ENCODE measurements at places on chromosomes 5 and 9.

- no peak for DNase-seq
Observed at GRCh38 chr9:88321764-88322163, 66.5 kb upstream of the SPIN1 start.

DNA sequence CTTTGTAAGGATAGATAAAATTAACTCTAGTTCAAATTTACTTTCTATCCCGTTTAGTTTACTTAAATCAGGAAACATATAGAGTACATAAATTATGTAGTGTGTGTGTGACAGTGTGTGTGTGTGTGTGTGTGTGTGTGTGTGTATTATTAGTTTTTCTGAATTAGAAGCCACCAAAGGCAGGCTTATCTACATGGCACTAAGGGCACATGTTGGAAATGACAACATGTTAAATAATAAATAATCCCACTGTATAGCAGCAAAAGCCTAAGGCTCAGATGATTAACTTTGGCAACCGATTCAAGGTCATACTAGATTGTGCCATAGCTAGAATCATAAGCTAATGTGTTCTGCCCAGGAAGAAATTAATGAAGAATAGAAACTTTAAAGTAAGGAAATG is 54.6 kb downstream of the MEGF9 start:
- DNase-seq = no peak

DNA sequence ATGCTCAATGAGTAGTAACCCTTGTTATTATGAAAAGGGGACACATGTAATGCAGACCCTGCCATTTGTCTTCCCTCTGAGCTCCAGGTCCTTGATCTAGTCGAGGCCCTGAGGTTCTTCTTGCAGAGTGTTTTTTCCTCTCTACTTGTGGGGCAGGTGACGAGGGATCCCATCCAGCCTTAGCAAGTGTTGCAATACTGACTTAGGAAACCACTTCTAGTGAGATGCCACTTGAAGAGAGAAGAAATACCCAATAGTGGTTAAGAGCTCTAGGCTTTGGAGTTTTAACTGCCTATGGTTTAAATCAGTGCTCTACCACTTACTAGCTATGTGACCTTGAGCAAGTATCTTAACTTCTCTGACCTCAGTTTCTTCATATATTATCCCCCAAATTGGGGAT is 10.2 kb downstream of the PPARGC1B start:
- DNase-seq = no peak

- DNase-seq = no peak
Observed at GRCh38 chr9:136754059-136754572, 3.9 kb downstream of the LCN8 start.

DNA sequence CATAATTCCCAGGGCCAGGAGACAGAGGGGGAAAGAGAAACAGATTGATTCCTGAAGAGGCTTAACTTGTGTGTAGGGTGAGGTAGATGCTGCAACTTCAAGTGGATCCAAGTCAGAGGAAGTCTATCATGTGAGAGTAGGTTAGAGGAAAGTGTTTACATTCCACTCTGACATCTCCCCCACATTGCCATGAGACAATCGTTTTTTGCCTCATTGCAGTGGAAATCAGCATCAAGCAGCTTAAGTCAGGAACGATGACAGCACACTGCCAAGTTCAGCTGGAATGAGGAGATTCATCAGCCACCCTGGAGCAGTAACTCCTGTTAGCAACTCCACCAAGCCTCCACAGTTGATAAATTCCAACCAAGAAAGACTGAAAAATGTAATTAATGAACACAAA is 689.7 kb upstream of the MEF2C start:
- DNase-seq = no peak

- DNase-seq = no peak
Observed at GRCh38 chr5:14036514-14036913, 92.0 kb upstream of the DNAH5 start.

DNA sequence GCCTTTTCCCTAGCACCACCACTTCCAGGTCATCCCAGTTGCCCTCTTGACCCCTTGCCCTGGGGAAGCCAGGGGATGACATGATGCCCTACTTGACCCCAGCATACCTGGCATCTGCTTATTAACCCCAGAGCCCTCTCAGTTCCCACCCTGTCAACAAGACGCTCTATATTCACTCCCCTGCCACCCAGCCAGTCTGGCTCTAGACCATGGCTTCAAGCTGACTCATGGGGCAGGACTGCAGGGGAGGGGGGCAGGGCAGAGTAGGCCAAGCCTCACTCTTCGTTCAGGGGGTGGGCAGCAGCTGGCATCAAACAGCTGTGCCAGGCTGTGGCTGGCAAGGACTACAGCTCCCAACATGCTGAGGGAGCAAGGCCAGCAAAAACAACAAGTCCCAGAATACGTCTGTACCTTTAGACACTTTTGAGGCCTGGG is 5.3 kb downstream of the ATOSB start:
- DNase-seq = peak; percentile 69

DNA sequence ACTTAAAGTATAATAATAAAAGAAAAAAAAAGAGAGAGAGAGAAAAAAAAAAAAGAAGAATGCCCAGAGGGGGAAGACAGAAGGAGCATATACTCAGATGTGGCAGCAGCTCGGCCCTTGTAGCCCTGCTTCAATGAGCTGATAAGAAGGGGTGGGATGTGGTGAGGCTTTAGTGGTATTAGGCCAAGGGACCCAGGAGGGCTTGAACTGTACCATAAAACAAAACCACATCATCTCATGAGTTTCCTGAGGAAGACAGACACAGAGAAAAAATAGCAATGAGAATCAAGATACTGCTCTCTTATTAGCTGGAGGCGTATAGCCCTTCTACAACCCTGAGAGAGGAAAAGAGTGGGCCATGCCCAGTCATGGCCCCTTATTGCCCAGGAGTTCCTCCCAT is 72.8 kb downstream of the SLC1A1 start:
- DNase-seq = no peak

GRCh38 chr5:138275379-138275782 is 960 bp upstream of the GFRA3 start:
- no peak for DNase-seq

- no peak for DNase-seq
Observed at GRCh38 chr9:79312686-79313421, 258.9 kb upstream of the TLE4 start.

DNA sequence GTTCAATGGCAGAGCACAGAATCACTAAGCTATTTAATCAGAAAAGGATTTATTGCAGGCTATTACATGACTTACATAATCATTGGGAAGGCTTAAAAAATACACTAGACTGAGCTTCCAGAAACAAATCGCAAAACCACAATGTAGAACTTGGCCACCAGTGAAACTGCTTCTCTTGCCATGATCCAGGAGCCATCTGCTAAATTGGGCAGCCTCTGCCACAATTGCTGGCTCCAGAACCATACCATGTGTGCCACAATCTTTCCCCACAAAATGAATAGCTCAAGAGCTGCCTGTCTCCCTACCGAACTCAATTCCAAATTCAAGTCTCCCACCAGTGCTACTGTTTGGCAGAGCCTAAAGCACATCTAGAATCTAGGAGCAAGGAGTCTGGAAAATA is 9.8 kb upstream of the ERAP1 start:
- no peak for DNase-seq

DNA sequence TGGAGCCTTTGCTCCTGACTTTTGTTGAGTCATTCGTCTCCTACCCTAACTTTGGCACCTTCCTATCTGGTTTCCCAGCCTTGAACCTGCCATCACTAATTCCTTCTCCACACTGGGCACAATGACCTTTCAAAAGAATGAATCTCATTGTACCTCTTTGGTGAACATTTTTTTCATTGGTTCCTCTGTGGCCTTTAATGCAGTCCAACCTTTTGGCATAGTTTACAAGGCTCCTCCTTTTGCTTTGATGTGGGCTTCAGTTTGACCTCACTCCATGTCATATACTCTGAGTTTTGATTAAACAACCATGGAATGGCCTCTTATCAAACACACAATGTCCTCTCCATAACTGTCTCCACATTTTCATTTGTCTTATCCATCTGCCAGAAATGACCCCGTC is 14.5 kb upstream of the ROPN1L start:
- no peak for DNase-seq

- DNase-seq = no peak
Observed at GRCh38 chr9:134033516-134034214, 8.4 kb downstream of the BRD3OS start.

- no peak for DNase-seq
Observed at GRCh38 chr5:113319256-113320053, 115.3 kb downstream of the TSSK1B start.

DNA sequence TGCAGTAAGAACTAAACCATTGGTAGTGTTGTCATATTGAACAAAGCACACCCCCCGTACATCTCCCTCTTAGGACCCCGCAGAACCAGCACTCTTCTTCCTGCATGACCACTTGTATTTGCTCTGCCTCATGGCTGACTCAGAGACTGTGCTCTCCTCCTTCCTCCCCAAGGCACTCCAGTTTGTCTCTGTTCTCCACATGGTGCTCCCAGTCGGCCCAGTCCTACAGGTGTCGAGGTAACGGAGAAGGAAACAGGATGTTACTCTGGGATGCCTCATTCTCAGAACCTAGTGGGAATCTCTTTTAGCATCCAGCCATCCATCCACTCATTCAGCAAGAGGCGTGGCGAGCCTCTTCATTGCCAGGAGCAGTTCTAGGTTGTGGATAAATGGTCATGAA is 97.0 kb upstream of the NIPAL4 start:
- DNase-seq = no peak

GRCh38 chr5:171573451-171574225 is 154.2 kb downstream of the FGF18 start:
- no peak for DNase-seq

GRCh38 chr5:117759849-117760499 is 1185.4 kb upstream of the SEMA6A start:
- DNase-seq = no peak

DNA sequence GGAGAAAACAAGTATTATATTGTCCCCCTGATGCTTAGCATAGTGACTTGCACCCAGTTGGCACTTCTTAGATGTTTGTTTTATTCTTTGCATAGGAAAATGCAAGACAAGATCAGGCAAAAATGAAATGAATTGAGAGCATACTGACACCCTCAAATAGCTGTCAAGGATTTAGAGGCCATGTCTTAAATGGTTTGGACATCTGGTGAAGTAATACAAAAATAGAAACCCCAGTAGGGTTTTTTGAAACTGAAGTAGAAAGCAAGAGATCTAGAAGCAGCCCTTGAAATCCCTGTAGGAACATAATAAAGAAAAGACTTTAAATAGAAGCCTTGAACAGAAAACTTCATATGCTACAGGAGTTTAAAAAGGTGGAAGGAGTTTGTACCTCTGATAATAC is 174.3 kb downstream of the ANXA1 start:
- DNase-seq = no peak

DNA sequence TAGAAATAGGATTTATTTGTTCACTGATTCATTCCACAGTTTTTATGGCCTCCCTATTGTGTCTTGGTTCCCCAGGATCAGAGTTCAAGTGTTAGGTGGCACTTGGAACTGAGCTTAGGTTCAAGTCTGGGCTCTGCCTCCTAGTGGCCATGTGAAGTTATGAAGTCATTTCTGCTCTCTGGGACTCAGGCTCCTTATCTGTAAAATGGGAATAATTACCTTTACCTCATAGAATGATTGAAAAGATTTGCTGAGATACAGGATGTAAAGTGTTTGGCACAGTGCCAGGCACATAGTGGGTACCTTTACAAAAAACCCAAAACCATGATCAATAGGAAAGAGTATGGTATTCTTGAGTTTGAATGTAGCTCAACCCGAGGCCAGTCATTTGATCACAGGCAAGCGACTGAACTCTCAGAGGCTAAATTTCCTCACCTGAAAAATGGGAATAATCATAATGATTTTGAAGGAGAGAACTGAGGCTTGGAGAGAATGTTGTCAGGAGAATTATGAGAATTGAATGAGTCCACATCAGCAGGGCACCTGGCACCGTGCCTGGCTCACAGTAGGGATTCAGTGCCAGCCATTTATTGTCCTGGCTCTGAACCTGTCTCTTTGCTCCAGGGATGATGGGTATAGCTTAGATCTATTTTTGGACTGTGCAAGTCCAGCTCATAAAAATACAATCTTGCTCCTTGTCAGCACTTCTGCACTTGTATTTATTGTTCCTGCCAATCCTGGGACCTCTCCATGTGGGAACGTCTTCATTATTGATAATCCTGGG is 10.8 kb downstream of the NSG2 start:
- no peak for DNase-seq

DNA sequence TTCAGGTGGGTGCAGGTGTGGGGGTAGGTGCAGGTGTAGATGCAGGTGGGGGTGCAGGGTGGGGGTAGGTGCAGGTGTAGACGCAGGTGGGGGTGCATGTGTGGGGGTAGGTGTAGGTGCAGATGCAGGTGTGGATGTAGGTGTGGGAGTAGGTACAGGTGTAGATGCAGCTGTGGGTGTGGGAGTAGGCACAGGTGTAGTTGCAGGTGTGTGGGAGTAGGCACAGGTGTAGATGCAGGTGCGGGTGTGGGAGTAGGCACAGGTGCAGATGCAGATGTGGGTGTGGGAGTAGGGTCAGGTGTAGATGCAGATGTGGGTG is 94.6 kb downstream of the PHF2 start:
- DNase-seq = peak; percentile 66

Data from left forelimb (tissue), 1 donor.